ENCODE measurements at places on chromosomes 6 and 20.

DNA sequence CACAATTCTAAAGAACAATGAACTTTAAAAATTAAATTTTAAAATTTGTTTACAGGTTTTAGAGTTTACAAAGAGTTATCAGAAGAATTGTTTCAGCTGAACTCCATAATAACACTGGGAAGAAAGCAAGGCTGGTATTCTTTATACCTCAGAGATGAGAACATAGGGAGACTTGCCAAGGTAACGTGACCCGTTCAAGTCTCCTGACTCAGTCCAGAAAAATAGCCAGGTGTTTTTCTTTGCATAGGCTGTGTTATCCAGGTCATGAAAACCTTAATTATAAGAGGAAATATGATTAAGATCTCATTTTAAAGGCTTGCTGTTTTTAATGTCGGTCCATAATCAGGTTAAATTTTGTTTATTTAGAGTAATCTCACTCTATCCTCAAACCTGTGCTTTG lies 8.5 kb upstream of the C6orf141 start:
- no peak for DNase-seq

- DNase-seq = no peak
Measured at GRCh38 chr6:75158176-75158575, 47.7 kb downstream of the COL12A1 start.

- DNase-seq = no peak
Measured at GRCh38 chr20:18030020-18030419, 27.7 kb downstream of the OVOL2 start.

- DNase-seq = no peak
Measured at GRCh38 chr6:147941143-147941542, 401.5 kb upstream of the SASH1 start.

DNA sequence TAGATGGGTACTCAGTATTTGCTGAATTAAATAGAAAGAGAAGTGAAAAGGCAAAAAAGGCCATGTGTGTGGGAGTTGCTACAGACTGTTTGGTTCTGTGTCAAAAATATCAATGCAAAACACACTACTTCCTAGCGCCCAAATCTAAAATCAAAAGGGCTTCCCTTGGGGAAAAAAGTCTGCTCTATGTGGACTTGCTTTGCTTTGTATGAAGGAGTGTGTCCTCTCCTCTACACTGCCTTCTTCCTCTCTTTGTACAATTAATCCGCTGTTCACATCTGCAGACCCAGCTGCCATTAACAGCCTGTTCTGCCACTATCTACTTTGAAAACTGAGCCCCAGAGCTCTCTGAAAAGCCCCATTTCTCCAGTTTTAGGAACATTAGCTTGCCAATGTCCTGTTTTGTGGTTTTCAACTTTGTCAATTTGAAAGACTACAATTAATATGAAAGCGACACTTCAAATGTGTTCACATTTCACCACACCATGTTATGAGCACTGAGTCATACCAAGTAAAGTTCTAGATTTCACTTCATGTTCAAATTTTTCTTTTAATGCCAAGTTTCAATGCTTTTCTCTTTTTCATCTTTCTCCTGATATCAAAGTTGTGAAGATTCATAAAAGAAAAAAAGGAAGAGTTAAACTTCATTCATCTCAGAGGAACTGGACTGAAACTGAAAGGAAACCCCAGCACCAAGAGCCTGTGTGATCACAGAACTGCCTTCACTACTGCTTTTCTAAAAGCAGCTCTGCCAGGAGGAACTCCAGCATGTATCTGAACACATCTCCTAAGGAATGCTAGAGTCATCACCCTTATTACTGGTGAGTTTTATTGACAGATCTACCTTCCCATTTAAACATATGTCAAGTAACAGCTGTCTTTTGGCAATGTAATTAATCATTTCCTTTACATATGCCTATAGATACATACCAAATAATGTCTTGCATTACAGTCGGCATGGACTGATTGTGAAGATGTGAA lies 102.6 kb downstream of the KIF13A start:
- DNase-seq = no peak

DNA sequence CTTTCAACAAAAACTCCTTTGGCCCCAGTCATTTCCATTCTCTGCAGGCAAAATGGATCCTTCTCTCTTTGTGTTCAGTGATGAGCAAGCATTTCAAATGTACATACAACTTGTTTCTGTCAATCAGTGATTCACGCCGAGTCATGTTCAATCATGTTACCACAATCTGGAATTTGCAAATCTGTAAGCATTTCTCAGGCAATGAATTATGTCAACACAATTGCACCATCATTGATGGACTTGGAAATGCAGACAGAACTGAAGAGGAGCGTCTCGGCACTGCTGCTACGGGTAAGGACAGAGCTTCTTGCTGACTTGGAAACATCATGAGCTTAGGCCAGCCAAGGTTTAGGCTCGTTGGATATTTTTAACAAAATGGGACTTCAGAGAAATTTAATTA lies 132.8 kb upstream of the AGPAT4 start:
- DNase-seq = no peak

DNA sequence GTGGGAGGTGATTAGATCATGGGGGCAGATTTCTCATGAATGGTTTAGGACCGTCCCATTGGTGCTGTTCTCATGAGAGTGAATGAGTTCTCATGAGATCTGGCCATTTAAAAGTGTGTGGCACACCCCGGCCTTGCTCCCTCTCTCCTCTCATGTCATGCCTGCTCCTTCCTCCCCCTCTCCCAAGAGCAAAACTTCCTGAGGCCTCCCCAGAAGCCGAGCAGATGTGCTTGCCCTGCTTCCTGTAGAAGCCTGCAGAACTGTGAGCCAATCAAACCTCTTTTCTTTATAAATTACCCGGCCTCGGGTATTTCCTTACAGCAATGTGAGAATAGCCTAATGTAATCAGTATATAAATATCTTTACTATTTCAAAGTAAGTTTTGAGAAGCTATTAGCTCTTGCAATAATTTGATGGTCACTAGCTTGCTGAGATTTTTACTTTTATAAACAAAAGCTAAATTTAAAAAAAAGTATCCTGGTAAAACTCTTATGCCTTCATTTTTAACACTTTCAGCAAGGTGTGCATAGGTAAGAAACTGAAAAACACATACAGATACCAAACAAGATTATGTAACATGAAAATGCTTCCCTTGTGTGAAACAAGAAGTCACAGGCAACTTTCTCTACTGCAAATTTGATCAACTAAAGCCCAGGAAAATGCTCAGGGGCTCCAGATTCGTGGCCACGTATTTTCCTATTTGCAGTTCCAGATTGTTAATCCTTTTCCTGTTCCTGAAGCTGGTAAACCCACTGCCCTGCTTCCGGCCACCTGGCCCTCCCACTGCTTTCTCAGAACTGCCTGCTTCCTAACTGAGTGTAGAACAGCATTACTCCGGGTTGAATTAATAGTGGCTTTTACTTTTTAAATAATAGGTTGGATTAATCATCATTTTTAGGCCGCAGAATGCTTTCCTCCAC lies 395.1 kb upstream of the CNR1 start:
- no peak for DNase-seq

GRCh38 chr20:37194621-37195417 lies 15.5 kb upstream of the MROH8 start:
- no peak for DNase-seq

GRCh38 chr6:10259671-10260070 lies 155.2 kb downstream of the TFAP2A start:
- DNase-seq = no peak

- DNase-seq = no peak
Measured at GRCh38 chr6:163392533-163392932, 22.0 kb upstream of the QKI start.

DNA sequence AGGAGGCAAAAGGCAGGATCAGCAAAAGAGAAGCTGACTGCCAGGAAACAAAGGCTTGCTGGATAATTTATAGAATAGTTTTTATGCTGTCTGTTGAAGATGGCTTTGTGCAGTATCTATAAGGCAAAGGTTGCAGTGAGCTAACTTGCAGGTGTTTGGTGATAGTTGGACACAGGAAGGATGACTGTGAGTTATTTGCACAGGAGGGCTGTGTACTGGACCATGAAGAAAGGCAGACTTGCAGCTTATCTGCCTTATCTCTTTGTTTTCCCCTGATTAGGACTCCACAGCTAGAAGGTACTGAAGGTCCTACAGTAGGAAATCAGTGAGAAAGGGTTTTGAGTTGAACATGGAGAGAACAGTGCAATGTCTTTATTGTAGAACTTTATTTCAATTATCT lies 2.1 kb downstream of the BTN1A1 start:
- DNase-seq = no peak

- DNase-seq = no peak
Measured at GRCh38 chr6:22737331-22737730, 168.0 kb downstream of the HDGFL1 start.

DNA sequence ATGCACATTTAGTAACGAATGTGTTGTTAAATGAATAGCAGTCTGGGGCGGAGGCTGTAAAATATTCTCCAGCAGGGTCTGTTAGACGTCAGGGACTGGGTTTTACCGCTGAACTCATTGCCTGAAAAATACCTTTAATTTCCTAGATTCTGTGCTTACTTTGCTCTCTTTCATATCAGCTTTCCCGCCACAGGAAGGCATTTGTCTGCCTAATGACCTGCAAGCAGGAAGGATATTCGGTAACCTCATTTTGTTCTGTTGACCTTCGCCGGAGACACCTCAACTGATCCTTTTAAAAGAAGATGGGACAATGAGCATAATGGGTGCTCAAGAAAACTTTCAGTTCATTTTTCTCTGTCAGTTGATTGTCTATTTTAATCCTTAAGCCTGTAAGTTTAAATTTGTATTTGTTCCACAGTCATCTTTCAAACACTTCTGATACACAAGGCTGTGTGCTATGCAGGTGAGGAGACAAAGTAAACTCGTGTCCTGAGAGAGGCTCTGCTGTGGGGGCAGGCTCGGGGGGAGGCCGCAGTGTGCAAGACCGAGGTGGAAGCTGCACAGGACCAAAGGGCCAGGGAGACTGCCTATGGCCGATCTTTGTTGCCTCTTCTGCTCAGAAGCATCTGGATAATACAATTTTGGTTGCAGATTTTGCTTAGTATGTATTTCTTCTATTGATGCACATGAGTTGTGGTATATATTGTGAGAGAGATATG lies 27.4 kb upstream of the SIM1 start:
- DNase-seq = no peak

- DNase-seq = peak; percentile 3
Measured at GRCh38 chr6:42315991-42316970, 98.6 kb upstream of the MRPS10 start.

GRCh38 chr20:48795732-48796131 lies 32.1 kb downstream of the PREX1 start:
- DNase-seq = no peak

GRCh38 chr6:21905531-21905930 lies 312.0 kb downstream of the SOX4 start:
- no peak for DNase-seq

GRCh38 chr6:37068356-37069270 lies 63.2 kb downstream of the FGD2 start:
- no peak for DNase-seq

DNA sequence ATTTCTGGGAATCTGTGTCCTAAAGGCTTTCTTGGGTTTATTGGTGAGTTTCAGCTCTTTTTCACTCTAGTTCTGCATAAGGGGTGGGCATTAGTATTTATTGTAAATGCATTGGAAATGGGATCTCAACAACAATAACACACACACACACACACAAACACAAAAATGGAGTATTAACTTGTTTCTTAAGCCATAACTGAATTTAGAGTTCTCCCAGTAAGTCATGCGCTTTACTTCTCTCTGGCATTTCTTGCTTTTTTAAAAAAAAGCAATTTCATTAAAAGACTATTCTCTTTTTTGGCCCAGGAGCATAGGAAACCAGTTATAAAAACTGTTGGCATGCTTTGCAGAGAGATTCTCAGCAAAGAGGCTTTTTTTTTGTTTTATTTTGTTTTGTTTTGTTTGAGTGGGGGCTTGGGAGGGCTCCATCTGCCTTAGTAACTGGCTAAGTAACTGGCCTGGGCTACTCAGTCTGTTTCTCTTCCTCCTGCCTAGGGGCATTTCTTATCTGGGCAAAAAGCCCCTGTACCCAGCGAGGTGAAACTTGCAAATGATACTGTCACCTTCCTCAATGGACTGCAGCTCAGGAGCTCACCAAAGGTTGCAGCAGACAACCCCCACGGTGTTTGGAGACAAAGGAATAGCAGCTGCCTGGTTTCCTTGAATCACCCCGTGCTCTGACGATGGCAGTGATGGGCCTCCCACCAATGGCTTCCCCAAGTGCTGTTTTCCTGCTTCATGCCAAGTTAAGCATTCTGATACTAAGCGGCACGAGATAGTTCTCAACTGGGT lies 128.5 kb downstream of the BCAS1 start:
- peak; percentile 59 for DNase-seq

GRCh38 chr20:34102342-34102741 lies 9.7 kb downstream of the EIF2S2 start:
- DNase-seq = no peak

GRCh38 chr6:110543106-110543505 lies 66.7 kb upstream of the SLC22A16 start:
- no peak for DNase-seq

DNA sequence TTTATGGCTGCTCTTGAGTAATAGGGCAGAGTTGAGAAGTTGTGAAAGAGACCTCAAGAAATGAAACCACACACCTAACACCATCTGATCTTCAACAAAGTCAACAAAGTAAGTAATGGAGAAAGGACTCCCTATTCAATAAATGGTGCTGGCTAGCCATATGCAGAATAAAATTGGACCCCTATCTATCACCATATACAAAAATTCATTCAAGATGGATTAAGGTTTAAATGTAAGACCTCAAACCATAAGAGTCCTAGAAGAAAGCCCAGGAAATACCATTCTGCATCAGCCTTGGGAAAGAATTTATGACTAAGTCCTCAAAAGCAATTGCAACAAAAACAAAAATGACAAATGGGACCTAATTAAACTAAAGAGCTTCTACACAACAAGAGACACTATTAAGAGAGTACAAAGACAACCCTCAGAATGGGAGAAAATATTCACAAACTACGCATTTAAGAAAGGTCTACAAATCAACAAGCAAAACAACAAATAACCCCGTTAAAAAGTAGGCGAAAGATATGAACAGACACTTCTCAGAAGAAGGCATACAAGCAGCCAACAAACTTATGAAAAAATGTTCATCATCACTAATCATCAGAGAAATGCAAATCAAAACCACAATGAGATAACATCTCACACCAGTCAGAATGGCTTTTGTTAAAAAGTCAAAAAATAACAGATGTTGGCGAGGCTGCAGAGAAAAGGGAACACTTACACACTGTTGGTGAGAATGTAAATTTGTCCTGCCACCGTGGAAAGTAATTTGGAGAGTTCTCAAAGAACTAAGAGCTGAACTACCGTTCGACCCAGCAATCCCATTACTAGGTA lies 4.0 kb downstream of the MAP3K5 start:
- peak; percentile 35 for DNase-seq
